ENCODE measurements at places on chromosomes 2 and 18.
A peak's percentile ranks its signal among the peaks of the same experiment; 100 is the strongest.

DNA sequence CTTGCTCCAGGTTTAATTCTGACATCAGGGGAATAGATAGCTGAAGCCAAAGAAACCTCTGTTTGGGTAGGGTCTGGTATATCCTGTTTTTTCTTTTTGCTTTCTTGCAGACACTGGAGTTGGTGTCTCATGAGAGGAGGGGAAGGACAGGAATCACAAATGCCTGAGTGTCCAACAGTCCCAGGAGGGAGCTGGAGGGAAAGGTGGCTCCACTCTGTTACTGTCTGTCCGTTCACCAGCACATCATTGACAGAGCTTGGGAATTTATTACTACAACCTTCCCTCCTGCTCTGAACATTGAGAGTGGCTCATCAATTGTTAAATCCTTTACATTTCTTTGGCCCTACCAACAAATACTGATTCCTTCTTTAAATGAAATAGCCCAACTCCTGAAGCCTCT, 152.3 kb upstream of the NOSTRIN start:
- no peak for DNase-seq

- peak; percentile 58 for DNase-seq
Observed at GRCh38 chr18:25832001-25832604, 258.3 kb downstream of the SS18 start.

DNA sequence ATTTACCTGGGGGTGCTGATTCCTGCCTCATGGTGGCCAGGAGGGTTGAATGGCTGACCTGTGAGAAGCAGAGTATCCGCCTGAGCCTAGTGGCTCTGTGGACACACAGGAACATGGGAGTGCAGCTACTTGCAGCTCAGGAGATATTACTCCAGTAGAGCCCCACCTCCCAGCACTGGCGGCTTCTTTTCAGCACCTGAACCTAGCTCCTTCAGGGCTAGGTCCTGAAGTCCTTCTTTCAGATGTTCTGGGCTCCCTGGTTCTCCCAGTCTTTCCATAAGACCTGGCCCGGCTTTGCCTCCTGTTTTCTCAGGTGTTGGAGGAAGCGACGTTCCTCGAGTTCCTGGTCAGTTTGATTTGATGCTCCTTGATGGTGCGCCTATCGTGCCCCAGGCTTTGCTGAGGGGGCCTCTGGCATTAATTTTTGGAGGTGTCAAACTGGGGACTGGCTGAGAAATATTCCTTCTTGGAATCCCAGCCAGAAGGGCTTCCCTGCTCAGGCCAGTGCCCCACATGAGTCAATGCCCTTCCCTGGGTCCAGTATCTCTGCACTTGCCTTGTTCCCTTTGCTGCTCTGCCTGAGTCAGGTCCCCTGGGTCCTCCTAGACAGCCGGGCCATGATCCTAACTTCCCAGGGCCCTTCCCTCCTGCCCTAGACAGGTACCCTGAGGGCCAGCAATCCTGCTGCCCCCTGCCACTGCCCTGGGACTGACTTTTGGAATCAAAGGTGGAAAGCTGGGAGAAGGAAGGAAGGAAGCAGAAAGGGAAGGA, 110.7 kb upstream of the HAAO start:
- DNase-seq = no peak

DNA sequence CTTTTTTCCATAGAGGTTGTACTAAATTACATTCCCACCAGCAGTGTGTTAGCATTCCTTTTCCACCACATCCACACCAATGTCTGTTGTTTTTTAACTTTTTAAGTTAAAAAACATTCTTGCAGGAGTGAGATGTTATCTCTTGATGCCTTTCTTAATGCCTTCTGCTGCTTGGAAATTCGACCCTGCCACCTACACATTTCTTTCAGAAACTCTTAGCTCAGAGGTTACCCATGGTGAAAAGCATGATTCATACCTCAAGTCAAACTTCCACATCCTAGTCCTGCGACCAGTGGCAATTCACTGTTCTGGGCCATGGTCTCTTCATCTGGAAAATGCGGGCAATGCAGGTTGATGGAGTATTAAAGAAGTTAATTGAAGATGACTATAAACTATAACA, 12.7 kb upstream of the HNMT start:
- DNase-seq = no peak

DNA sequence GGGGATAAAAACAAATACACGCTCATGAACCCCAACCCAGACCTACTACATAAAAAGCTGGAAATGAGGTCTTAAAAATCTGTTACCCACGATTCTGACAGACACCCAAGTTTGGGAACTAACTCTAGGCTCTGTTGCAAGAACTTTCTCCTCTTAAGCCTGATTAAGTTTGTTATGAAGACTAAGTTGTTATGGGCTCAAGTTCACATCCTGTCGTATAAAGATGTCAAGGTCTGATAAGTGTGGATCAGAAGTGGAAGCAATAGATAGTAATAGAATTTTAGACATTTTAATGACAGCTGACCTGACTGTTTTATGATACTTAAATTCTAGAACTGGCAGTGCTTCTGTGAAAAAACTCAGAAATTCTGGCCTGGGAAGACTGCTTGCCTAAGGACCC, 43.2 kb downstream of the LPIN2 start:
- no peak for DNase-seq

DNA sequence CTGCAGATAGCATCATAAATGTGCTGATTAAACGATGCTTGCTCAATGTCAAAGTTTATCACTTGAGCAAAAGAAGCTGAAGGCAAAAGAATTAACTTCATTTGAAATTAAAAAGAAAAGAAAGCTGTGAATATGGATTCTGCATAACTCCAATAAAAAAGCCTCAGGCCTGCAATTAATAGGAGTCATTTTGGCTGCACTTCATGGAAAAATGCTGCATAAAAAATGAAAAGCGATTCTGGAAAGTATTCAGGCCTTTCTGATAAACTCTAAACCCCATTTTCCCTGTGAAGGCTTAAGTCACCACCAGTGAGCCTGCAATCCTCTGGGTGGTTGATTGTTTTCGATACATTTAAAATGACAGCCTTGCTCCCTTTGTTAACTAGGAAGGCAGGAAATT, 1793.4 kb downstream of the SUCLG1 start:
- no peak for DNase-seq

GRCh38 chr2:30305235-30305634, 73.9 kb downstream of the LBH start:
- DNase-seq = no peak

DNA sequence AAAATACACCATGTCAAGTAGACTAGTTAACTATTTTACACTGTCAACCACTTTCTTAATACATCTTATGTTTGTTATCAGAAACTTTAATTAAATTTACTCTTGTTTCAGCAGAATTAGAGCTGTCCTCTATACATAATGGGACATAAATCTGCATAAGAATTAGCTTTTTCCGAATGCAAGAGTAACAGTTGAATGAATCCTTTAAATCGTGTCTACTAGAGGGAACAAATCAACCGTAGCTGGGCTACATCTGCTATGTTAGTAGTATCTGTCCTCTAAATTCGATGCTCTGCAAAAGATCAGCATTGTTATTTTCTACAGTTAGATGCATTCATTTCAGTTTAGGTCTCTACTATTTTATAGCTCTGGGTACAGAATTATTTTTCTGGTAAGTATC, 1090.6 kb downstream of the DPP10 start:
- no peak for DNase-seq

DNA sequence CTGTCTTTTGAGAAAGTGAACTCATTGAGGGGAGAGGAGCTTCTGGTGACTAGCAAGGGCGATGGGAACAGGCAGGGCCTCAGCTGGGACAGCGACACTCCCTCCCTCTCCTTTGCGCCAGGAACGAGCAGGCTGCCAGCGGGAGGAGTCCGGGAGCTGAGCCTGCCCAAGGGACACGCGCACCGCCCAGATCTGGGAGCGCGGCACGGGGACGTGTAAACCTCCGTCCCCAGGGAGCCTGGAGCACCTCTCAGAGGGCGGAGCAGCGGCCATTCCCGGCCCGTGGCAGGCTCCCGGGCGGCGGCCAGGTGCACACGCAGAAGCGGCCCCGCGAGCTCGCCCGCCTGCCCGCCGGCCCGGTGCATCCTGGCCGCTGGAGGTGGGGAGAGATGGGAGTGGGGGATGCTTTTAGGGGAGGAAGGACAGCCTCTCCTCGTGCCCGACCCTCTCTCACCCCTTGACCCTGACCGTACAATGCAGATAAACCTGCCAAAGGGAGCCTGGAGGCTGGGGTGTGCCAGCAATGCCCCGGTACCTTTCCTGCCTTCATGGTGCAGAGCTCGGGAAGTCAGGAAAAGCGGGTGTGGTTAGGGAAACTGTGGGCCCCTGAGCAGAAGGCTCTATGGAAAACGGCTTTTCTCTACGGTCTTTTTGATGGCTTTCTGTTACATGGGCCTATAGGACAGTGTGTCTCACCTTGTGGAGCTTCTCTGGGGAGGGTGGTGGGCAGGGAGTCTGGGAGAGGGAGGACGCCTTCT, 2.2 kb downstream of the AQP4 start:
- DNase-seq = peak; percentile 58

Data from lung (tissue), 17 donors.